GM13976 (cell line): ENCODE measurements at places on chromosomes 5 and 9.

GRCh38 chr9:136567651-136568287, 21.9 kb upstream of the NOTCH1 start:
- no peak for DNase-seq

- no peak for DNase-seq
These were observed 69.4 kb upstream of the DAB2IP start for GRCh38 chr9:121581786-121582600.

DNA sequence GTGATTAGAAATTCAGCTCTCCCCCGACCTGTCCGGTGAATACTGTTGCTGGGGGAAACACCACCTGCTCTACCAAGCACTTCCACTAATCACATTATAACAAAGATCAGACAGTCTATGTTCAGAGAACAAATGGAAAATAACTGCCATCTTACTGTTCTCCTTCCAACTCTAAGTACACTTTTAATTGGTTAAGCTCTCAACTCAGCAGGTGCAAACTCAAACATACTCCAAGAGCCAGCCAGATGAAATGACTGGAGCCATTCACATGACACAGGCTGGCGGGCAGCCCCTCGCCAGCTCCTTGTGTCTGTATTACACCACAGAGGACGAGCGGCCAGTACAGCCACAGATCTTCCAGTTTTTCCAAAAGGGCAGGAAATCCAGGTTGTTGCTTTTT, 16.1 kb downstream of the LIFR start:
- DNase-seq: no peak

GRCh38 chr9:123457583-123457982, 101.6 kb downstream of the CRB2 start:
- DNase-seq: no peak

GRCh38 chr9:131889437-131890251, 149.8 kb upstream of the RAPGEF1 start:
- no peak for DNase-seq

GRCh38 chr5:1447671-1448361, 2.6 kb upstream of the SLC6A3 start:
- DNase-seq: no peak

GRCh38 chr5:56850423-56850822, 35.1 kb downstream of the MAP3K1 start:
- no peak for DNase-seq

DNA sequence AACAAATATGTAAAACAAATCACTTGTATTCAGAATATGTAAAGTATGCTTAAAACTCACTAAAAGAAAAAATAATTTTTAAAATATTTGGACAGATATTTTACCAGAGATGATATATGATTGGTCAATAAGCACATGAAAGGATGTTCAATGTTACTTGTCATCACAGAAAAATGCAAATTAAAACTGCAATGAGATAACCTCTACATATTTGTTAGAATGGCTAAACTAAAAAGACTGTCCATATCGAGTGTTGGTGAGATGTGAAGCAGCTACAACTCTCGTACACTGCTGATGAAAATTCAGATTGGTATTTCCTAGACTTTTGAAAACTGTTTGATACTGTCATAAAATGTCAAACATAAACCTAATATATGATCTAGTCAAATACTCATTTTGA, 685.1 kb downstream of the DTWD2 start:
- no peak for DNase-seq

DNA sequence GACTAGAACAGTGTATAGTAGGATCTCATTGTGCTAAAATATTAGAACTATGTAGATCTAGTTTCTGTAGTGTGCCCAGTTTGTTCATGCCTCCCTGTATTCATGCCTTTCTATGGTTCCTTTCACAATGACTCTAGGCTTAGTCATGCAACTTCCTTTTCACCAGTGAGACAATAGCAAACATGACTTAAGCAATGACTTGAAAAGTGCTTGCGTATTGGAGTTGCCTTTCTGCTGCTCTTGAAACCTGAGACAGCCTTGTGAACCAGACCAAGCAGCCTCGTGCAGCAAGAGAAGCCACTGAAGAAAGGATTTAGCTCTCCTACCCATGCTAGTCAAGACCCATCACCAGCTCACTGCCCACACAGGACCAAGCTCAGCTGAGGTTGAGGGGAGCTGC, 294.5 kb upstream of the TAS2R1 start:
- DNase-seq: no peak

GRCh38 chr5:82058710-82059109, 86.9 kb downstream of the ATG10 start:
- no peak for DNase-seq

DNA sequence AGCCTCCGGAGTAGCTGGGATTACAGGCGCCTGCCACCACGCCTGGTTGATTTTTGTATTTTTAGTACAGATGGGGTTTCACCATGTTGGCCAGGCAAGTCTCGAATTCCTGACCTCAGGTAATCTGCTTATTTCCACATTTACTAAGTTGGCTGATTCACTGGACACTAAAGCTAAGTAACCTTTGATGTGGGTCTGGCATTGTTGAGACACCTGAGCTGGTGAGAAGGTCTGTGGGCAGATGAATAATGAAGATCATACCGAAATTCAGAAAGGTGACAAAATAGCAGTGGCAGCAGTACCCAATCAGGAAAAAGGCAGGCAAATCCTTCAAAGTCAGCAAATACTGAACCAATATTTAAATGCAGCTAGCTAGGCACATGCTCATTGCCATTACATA, 210.6 kb upstream of the ZNF608 start:
- DNase-seq: no peak

DNA sequence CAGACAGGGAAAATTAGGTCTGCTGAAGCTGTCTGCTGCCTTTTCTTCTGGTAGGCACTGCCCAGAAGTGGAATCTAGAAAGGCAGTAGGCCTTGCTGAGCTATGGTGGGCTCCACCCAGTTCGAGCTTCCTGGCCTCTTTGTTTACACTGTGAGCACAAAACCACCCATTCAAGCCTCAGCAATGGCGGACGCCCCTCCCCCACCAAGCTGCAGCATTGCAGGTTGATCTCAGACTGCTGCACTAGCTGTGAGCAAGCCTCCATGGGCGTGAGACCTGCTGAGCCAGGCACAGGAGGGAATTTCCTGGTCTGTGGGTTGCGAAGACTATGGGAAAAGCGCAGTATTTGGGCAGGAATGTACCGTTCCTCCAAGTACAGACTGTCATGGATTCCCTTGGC, 18.5 kb downstream of the AGTPBP1 start:
- DNase-seq: no peak

GRCh38 chr9:72041775-72042194, 18.6 kb downstream of the C9orf57 start:
- no peak for DNase-seq

GRCh38 chr9:4538107-4538506, 47.8 kb downstream of the SLC1A1 start:
- no peak for DNase-seq

DNA sequence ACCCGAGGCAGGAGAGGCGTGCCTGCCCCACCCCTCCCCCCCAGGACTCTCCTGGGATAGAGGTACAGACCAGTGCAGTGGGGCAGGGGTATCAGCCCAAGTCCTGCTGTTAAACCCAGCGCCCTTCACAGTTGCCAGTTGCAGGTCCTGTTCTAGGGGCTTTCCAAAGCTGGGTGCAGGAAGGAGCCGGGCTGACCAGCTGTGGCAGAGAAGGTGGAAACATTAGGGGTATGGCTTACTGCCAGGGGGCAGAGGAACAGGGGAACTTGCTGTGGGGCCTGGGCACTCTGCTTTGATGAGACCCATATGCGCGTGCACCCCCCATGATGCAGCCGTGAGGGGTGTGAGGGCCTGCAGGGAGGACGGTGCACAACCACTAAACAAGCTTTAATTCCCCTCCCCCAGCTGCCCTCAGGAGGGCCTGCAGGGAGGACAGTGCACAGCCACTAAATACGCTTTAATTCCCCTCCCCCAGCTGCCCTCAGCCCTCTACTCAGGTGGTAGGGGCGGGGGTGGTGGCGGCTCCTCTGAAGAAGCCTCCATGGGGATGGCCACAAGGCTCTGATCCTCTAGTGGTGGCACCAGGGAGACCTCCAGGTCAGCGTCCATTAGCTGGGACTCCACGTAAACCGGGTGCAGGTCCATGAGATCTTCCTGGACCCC, 766 bp upstream of the LRRC26 start:
- DNase-seq: peak; percentile 41

DNA sequence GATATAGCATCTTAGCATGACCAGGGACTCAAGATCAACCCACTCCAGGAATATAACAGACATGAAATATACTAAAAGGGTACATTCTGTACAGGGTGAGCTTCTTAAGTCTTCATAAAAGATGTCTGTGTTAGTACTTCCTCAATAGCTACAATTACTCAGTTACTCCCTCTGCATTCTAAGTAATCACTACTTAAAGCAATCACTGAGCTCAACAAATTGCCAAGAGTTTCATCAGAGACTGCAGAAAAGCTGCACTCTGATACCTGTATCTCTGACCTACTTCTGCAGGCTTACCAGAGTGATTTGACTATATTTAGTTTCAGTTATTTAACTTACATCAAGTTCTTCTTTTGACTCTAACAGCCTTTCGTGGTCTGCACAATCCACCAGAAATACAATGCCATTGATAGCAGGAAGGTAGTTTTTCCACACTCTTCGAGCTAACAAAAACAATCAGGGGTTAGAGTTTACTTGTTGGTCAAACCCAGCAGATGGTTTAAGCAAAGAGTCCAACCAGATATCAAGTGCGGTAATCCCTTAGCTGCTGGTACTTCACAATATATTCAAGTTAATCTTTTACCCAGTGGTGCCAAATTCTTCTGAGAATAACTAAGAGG, 23.3 kb downstream of the SAR1B start:
- peak; percentile 41 for DNase-seq

DNA sequence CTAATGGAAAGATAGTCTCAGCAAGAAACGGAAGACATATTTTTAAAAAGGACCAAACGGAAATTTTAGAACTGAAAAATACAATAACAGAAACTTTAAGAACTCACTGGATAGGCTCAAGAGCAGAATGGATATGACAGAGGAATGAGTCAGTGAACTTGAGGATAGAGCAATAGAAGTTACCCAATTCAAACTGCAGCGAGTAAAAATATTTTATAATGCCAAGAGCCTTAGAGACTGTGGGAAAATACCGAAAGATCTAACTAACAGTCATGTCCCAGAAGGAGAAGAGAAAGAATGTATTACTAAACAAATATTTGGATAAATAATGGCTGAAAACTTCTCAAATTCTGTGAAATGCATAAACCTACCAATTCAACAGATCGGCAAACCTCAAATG, 40.8 kb downstream of the ADAMTS2 start:
- no peak for DNase-seq

DNA sequence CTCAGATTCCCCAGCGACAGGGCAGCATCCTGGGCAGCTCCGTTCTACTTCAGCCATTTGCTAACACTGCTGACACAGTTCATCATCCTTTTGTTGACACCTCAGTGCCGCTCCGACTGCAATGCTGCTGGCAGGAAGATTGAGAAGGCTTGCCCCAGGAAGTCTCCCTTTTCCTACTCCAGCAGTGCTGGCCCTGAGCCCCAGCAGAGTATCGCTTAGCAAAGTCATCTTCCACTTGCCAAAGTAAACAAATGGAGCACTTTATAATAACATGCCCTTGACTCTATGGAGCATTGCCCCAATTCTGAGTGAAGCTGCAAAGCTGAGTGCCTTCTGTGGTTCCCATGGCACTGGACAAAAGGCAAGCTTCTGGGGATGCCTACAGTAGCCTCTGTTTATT, 32.2 kb downstream of the PRLR start:
- DNase-seq: no peak

- DNase-seq: no peak
These were observed 16.6 kb upstream of the SYNPO start for GRCh38 chr5:150623878-150624216.

DNA sequence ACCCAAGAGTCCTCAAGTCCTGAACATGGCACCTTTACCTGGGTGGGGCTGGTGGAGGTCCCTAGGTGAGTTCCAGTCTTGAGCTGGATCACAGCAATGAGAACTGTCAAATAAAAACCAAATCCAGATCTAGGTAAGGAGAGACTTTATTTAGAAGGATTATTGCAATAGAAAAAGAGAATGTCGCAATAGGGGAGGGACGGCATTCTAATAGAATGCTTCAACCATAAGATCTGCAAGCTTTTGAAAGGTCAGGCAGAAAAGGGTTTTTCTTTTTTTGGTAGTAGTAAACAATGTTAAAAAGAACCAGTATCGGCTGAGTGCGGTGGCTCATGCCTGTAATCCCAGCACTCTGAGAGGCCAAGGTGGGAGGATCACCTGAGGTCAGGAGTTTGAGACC, 5.2 kb upstream of the GCNT1 start:
- no peak for DNase-seq

DNA sequence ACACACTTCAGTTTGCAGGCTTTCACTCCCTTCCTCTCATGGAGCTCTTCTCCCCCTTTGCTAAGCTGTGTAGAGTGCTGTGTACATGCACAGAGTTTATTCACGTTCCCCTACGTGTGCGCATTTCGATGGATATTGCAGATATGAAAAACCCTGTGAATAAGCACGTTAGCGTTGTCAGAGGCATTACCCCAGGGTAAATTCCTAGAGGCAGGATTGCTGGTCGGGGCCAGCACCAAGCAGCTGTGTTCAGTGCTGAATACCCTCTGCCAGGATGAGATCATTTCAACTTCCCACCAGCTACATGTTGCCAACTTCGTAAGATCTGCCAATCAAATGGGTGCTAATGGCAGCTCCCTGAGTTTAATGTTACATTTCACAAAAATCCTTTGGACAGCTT, 172.3 kb upstream of the PPP1R26 start:
- DNase-seq: no peak

DNA sequence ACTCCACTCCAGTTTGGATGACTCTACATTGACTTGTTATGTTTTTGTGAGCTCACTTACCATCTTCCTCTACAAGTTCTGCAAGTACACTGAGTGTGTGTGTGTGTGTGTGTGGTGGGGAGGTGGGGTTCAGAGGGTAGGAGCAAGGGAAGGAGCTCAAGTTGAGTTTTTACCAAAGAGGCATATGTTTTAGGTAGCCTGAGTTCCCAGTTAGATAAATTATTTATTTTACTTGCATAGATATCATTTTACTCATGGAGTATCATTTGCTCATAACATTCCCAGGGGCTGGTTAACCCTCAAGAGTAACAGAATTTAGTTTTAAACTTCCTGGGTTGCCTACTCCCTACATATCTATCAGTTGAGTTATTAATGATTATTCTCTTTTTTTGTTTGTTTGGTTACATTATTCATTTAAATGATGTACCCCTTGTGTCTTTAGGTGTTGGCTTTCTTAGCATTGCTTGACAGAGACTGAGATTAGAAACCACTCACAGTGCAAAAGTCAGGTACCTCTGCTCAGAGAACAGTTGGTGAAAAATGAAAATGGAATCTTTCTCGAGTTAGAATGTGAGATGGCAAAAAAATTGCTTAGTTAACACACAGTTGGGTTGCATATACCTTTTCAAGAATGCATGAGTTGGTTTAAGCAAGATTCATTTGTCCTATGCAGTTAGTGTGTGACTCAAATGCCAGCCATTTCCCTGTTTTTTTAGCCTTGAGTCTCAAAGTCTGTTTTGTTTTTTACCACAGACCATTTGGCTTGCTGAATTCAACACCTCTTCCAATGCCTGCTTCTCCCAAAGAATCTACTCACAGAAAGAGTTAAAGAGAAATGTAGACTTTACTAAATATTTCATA, 29.2 kb downstream of the TNFSF8 start:
- DNase-seq: no peak
